ENCODE measurements at places on chromosomes 7 and 10.

GRCh38 chr7:3605222-3605621, 304.2 kb downstream of the SDK1 start:
- DNase-seq = no peak

DNA sequence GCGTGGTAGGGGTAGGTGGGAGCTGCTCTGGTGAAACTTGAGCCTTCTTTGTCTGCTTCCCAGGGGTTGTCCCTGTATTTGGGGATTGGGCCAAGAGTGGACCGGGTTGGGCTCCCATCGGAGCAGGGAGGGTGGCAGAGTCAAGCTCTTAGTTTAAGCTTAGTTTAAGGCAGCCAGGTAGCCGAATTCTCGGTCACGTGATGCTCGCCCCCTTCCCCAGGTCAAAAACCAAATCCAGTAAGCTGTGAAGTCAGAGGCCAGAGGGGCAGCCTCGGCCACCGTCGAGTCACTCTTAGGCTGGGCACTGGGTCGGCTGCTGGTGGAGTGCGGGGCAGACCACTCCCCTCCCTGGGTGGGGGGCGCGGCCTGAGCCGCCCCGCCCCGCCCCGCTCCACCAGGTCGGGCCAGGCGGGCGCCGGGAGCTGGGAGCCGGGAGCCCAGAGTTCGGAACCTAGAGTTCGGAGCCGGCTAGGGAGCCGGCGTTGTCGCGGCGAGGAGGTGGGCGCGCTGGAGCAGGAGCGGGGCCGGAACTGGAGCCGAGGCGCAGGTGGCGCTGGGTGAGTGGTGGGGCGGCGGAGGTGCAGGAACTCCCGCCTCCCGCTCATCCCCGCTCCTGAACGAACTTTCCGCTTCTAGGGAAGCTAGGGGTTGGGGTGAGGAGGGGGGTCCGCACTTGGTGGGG, 2.8 kb upstream of the LZTS2 start:
- DNase-seq = no peak

DNA sequence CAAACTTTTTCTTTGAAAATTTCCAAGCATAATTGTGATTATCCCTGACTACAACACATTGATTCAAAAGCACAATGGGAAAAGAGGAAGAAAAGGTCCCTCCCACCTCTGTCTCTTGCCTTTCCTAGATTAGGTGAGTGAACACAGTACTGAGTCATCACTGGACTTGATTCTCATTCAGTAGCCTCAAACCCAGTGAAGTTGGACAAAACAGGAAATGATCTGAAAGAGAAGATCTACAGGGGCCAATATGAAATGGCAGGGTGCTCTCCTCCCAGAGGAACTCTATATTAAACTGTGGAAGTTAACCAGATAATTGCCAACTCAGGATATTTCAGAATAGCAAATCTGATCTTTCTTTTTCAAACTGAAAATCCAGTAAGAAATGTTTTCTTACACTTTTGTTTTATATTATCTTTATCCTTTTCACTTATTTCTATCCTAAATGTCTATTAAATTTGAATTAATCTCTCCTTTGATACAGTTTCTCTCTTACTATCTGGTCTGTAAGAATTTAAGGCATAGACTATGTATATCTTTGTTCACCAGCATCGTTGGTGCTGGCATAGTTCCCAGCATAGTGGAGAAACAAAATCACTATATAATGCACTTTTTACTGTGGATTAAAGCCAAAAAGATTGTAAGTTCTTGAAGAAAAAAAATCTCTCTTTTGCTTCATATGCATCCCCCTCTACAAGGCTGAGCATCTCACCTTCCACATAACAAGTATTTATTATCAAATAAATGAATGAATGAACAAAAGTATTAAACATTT, 41.4 kb upstream of the IKZF1 start:
- no peak for DNase-seq

DNA sequence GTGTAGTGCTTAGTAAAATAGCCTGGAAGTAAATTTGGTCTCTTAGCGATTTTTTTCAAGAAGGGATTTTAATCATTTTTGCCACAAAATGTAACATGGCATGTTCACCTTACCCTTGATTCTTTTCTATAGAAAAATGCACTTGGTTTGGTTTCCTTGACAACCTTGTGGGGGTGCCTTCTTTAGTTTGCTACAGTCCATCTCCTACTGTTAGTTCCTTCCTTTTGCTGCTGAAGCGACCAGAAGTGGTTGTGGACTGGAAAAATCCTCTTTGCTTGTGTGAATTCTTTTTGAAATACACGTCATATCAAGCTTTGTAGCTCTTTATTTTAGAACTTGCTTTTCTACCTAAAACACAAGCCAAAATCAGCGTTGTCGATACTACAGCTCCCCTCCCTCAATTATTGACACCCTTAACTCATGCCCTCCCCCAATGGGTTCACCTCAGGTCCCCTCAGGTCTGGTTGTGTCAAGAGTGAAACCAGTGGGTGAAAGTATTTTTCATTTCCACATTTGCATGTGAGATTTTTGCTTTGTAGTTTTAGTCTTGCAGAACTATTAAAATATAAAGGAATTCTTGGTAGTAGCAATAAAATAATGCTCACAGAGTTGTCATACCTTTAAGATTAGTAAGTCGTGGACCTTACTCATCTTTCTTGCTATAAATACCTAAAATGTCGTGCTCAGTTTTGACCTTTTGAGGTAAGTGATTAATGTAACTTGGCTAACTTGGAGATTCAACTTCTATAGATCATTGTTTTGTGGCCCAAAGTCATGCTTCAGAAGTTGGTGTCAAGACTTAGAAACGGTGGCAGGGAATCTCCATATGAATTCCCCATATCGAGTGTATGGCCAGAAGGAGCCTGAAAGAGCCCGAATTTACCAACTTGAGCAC, 1.5 kb downstream of the ACTR3B start:
- no peak for DNase-seq

GRCh38 chr7:37957221-37957970, 37.0 kb downstream of the EPDR1 start:
- no peak for DNase-seq

DNA sequence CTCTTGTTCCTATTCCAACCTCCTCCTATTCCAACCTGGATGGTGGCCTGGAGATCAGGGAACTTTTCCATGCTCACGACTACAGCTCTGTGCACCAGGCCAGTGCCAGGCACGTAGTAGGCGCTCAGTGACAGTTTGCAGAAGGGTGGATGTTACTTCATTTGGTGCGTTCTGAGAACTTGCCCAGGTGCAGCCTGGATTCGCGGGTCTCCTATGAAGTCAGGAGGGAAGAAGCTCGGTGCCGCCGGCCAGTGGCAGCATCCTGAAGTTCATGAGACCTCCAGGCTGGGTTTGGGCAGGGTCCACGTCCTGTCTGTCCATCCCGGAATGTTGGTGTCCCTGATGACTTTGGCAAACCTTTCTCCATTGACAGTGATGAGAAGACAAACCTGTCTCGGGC, 21.3 kb downstream of the LHPP start:
- no peak for DNase-seq

- DNase-seq = no peak
Observed at GRCh38 chr7:155064186-155064585, 5.9 kb upstream of the HTR5A start.

DNA sequence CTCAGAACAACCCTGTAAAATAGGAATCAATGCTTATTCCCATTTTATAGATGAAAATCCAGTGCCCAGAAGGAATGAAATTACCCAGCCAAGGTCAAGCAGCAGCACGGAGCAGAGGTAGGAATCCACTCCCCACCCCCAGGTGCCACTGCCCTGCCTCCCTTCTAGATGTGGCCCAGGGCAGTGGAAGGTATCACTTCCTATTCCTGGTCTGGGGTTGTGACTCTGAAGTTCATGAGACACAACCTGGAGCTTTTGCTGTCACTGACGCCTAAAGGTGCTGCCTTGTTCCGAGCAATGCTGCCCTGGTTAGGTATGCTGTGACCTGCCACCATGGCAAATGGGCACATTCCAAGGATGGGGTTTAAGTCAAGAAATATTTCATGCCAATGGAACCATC, 53.6 kb downstream of the PIK3AP1 start:
- no peak for DNase-seq

DNA sequence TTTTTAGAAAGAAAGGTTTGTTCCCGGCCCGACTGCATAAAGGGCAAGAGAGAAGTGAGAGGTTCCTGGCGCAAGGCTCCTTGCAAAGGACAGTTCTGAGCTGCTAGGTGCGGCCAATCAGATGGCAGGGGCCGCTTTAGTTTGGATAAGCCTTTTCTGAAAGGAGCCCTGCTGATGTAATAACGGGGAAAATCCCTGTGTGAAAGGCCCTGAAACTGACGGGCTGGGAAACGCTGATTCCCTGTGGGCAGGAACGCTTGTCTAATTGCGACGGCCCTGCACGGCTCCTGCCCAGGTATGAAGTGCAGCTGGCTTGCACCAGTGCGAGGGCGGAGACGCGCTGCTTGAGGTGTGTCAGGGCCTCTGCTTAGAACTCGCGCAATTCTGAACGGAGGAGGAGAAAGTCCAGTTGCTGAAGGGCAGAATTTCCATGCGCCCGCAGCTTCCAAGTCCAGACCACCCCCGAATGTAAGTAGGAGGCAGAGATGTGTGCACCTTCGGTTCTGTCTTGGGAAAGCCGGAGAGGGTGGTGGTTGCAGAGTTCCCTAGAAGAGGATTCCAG, 30.5 kb downstream of the TACC2 start:
- no peak for DNase-seq

DNA sequence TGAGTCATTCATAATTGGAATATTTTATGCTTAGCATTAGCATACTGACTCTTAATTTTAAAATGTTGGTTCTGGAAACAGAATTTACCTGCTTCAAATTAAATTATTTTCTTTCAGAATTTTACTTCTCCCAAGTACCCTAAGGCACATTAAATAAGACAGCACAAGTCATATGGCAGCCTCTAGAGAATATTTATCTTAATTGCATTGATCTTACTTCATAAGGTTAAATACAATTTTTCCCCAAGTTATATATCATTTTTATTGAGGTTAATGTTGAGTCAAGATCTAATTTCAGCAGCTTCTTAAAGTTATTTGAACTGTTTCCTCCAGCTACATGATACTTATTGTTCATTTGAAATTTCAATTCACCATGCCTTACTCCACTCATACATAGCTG, 123.1 kb upstream of the IMMP2L start:
- DNase-seq = no peak
